Activated T-cell treated with anti-CD3 and anti-CD28 coated beads for 24 hours (primary cell): ENCODE measurements at places on chromosomes 3 and 15.

DNA sequence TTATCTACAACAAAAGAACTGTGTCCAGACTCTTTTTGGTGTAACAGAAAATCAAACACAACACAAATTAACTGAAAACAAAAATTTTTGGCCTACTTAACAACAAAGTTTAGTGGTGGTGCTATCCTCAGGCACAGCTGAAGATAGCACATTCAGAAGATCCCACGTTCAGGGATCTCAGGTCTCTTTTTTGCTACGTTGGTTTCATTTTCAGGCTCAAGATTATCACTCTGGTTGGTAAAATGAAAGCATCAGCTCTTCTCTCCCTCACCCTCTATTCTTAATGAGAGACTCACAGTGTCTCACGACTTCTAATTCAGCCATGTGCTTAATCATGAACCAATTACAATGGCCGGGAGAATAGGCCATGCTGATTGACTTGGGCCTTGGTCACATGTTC lies 146.9 kb upstream of the PTPRG start:
- no peak for DNase-seq

DNA sequence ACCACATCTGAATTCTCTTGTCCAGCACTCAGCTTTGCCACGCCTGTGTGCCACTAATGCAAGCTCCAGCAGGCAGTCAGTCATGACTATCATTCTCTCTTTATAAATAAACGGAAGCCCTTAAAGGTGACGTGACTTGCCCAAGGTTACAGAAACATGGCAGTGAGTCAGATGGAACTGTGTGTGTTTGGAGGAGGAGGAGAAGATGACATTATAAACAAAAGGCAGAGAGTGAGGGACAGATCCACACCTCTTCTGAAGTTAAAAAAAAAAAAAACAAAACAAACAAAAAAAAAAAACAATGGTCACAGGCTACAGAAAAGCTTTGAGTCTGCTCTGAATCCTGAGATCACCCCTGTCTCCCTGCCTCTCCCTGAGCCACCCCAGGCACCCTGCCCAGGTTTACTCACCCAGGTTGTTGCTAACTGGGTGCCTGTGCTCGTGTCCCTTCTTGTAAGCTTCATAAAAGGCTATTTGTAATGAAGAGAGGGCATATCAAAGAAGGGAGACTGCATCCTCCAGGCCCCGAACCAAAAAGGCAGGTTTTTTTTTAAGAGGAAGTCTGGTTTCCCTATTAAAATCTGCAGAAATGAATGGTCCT lies 119.7 kb upstream of the PHLDB2 start:
- DNase-seq: no peak

GRCh38 chr15:39095218-39095879 lies 485.5 kb upstream of the THBS1 start:
- no peak for DNase-seq

DNA sequence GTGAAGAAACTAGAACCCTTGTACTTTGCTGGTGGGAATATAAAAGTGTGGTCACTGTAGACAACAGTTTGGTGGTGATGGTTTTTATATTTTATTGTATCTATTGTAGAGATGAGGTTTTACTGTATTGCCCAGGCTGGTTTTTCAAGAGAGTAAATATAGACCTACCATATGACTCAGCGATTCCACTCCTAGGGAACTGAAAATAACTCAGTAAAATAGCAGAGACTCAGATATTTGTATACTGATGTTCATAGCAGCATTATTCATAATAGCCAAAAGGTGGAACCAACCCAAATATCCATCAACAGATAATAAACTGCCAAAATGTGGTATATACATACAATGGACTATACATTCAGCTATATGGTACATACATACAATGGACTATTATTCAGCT lies 68.8 kb upstream of the IL12A start:
- DNase-seq: no peak

DNA sequence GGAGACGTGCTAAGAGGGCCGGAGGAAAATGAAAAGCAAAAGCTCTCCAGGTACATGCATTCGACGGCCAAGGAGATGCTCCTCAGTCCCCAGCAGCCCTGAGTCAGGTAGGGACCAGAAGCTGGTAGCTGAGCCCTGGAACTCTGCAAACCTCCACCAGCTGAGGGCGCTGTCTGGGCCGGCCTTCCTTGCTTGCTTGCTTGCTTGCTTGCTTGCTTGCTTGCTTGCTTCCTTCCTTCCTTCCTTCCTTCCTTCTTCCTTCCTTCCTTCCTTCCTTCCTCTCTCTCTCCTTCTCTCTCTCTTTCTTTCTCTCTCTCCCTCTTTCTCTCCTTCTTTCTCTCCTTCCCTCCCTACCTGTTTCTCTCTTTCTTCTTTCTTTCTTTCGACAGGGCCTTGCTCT lies 94.6 kb upstream of the RASGRF1 start:
- DNase-seq: no peak

- peak; percentile 63 for DNase-seq
These were observed 2.2 kb upstream of the GRAMD2A start for GRCh38 chr15:72199721-72200212.

DNA sequence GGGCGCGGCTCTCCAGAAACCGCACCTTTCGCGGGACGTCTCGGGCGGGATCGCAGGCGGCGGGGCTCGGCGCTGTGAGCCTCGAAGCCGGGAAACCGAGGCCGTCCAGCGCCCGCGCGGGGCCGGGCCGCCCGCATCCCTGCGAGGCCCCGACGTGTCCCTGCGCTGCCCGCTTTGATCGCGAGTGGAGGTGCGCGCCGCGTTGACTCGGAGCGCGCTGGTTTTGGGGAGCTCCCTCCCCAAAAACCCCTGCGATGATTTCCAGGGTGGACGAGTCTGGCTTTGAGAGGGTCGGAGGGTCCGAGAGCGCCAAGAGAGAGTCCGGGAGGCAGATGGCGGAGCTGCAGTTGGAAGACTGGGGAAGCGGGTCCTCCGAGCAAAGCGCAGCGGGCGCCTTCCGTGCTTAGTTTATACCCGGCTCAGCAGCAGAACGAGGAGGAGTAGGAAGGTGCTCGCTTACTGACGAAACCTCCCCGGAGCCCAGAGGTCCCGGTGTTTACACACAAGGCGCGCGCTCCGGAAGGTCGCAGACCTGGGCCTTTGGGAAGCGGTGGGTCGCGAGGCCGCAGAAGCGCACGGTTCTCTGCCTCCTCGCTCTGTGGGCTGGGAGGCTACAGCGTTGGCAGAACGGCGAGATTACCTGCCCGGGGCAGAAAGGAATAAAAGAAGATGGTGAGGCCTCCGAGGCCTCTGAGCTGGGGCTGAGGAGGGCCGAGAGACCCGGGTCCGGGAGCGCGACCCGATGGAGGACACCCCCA lies 687 bp downstream of the ALDH1A3 start:
- DNase-seq: no peak

GRCh38 chr3:14278799-14279625 lies 100.4 kb downstream of the LSM3 start:
- no peak for DNase-seq

- no peak for DNase-seq
These were observed 17.8 kb downstream of the CGGBP1 start for GRCh38 chr3:88041005-88041404.

GRCh38 chr3:35857004-35857403 lies 217.7 kb downstream of the ARPP21 start:
- DNase-seq: no peak

GRCh38 chr3:87335931-87336330 lies 59.5 kb upstream of the POU1F1 start:
- no peak for DNase-seq

DNA sequence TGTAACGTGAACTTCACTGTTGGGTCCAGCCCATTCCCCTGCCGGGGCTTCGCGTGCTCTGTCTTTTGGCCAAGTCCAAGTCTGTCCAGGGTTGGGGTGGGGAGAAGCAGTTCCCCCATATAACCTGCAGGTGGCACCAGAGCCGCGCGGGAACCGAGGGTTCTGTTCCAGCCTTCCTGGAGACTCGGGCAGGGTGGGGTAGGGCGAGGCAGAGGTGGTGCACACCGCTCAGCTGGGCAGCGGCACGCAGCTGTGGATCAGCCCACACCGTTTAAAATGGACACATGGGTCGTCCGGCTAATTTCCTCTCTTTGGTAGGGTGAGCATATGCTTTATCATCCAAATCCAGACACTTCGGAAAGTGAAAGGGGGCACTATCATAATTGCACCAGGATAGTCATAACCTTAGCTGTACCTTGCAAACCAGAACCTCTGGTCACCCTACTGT lies 118.1 kb downstream of the TBC1D2B start:
- peak; percentile 68 for DNase-seq

- DNase-seq: no peak
These were observed 143.6 kb upstream of the EOMES start for GRCh38 chr3:27865731-27866130.

DNA sequence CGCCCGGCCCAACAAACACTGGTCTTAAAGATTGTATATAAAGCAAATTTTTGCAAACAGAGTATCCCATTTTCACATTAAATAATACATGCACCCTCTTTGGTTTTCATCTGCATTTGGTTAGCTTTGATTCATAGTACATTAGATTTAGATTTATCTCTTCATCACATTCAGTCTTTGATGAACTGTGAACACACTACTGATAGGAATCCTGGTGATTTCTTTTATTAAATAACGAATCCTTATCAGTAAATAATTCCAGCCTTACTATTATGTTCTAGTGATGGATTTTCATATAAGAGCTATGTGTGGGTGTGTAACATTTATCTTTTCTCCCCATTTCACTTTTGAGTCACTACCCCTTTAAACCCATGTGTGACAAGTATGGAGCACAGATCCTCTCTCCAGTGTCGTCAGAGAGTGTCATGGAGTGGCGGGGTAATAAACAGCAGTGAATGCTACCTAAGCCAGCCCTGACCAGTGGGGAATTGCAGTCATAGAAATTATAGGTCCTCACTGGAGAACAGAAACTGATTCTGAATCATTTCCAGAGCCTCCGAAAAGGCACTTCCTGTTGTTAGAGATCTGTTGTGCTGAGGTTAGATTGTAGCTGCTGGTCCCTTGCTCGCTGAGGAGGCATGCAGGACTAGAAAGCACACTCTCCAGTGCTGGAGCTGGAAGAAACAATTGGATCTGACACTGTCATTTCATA lies 22.0 kb downstream of the SLC7A14 start:
- no peak for DNase-seq

DNA sequence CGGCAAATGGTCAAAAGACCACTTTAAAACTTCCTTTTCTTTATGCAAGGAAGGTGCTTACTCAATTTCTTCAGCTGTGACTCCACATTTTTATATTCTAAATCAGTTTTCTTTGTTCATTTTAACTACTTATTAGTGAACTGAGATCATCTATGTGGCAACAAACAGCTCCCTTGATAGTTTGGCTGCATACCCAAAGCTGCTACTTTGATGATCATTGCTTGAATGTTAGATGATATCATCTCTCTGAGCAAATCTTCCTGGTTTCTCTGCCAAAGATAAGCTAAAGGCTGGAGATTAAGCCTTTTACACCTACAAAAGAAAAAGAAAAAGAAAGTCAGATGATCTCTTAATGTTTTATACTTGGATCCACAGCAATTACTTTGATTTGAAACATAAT lies 95.5 kb downstream of the DPH6 start:
- DNase-seq: no peak

- DNase-seq: no peak
These were observed 5.5 kb upstream of the EHD4 start for GRCh38 chr15:41977757-41978383.

DNA sequence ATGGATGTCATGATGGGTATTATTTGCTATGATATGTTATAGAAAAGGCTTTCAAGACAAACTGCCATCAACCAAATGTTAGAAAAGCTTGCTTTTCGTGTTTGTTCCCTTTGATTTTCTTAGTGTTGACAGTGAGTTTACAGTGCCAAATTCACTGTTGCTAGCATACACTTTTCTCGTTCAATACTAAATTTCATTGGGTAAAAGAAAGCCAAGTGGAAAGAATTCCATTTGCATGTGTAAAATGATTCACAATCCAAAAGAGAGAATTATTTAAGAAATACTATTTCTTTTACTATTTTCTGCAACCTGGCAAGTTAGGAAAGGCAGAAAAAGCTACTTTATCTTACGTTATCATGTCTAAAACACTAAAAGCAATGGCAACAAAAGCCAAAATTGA lies 301.4 kb downstream of the OTOL1 start:
- no peak for DNase-seq

- no peak for DNase-seq
These were observed 1174.7 kb downstream of the ZPLD1 start for GRCh38 chr3:103609472-103609871.

DNA sequence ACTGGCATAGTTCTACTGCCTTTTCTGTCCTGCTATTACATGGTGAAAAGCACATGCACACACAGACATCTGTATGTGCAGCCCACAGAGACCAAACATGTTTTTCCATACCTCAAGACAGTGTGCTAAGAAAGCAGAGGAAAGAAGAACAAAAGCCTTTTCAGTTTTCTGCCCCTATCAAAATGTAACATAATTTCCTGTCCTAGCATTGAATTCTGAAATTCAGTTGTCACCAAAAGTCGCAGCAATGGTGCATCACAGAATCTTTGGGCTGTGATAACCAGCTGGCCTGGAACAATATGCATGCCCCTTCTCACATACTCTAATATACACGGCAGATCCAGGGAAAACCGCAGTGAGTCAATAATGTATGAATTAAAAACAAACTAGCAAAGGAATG lies 153.8 kb upstream of the RAP2B start:
- DNase-seq: no peak

GRCh38 chr3:107271787-107272387 lies 105.4 kb upstream of the CCDC54 start:
- no peak for DNase-seq

DNA sequence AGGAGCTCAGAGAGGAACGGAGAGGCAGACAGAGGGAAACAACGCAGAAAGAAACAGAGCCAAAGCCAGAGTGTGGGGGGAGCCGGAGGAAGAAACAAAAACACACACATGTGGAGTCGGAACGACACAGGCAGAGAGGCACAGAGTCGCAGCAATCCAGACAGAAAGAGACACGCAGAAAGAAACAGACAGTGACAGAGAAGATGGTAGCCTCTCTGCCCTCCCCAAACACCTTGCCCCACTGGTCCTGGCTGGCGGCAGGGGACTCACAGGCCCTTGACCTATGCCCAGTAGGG lies 1.7 kb downstream of the NCKIPSD start:
- no peak for DNase-seq

DNA sequence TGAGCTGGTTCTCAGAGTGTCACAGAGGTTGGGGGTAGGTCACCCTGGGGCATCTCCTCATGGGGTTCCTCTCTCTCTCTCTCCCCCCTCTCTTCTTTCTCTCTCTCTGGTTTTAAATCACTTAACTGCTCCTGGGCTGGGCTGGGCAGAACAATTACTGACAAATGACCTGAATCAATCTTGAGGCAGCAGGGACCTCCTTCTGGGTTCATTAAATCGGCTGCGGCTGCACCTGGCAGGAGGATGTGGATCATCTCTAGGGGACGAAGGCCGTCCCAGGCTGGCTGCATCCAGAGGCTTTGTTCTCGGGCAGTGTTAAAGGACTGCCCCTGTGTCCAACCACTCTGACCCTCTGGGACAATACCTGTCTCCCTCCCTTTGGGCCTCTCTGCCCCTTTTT lies 143.1 kb downstream of the TLE3 start:
- DNase-seq: no peak

GRCh38 chr3:13308380-13308801 lies 111.7 kb downstream of the NUP210 start:
- no peak for DNase-seq

GRCh38 chr3:4825436-4826236 lies 153.6 kb upstream of the BHLHE40 start:
- no peak for DNase-seq

GRCh38 chr3:29057326-29057725 lies 223.5 kb upstream of the RBMS3 start:
- DNase-seq: no peak

GRCh38 chr3:133987136-133987535 lies 42.6 kb downstream of the SLCO2A1 start:
- DNase-seq: no peak

GRCh38 chr15:89197503-89197971 lies 23.8 kb downstream of the RLBP1 start:
- no peak for DNase-seq

- peak; percentile 20 for DNase-seq
These were observed 18.8 kb upstream of the SSUH2 start for GRCh38 chr3:8663177-8664061.
